Camera-type eye (tissue), 1 donor: ENCODE measurements at places on chromosomes 13 and 19. TPM values are rescaled to one million over a fixed set of nuclear protein-coding genes. Genes with fewer than 3 reads are reported as not detected.

Gene AKAP8L
- total RNA-seq: 125 TPM

Gene ANKRD24
- 4.0 TPM for total RNA-seq

Gene MBD3L3
- total RNA-seq: not detected

Gene CHST8
- 3.8 TPM for total RNA-seq

Gene MADCAM1
- total RNA-seq: 1.3 TPM

Gene IGSF23
- total RNA-seq: not detected

Gene DCT
- 318 TPM for total RNA-seq

Gene FFAR2
- total RNA-seq: not detected

Gene SARS2
- total RNA-seq: 20.2 TPM

Gene IZUMO1
- total RNA-seq: not detected

Gene SLC39A3
- 17.0 TPM for total RNA-seq

Gene SIX5
- 14.7 TPM for total RNA-seq

Gene DHDH
- total RNA-seq: not detected

Gene SRRM5
- total RNA-seq: not detected

Gene VSTM1
- total RNA-seq: not detected

Gene CGB2
- not detected for total RNA-seq

Gene MAP3K10
- total RNA-seq: 12.8 TPM

Gene ZFP14
- total RNA-seq: 33.5 TPM

Gene C1QTNF9
- total RNA-seq: 0.38 TPM

Gene FAM216B
- total RNA-seq: 0.55 TPM

Gene PSG11
- not detected for total RNA-seq

Gene TGFB1
- 15.0 TPM for total RNA-seq

Gene ZNF582
- 7.1 TPM for total RNA-seq

Gene HOOK2
- 33.5 TPM for total RNA-seq

Gene CD209
- 5.4 TPM for total RNA-seq

Gene LRG1
- 0.99 TPM for total RNA-seq
